ENCODE measurements at places on chromosomes 16 and 17. TPM values are rescaled to one million over a fixed set of nuclear protein-coding genes. Genes with fewer than 3 reads are reported as not detected.

The PLXDC1 gene
- total RNA-seq: 10.1 TPM

The TP53 gene
- 17.2 TPM for total RNA-seq

The VPS35 gene
- 111 TPM for total RNA-seq

DNA sequence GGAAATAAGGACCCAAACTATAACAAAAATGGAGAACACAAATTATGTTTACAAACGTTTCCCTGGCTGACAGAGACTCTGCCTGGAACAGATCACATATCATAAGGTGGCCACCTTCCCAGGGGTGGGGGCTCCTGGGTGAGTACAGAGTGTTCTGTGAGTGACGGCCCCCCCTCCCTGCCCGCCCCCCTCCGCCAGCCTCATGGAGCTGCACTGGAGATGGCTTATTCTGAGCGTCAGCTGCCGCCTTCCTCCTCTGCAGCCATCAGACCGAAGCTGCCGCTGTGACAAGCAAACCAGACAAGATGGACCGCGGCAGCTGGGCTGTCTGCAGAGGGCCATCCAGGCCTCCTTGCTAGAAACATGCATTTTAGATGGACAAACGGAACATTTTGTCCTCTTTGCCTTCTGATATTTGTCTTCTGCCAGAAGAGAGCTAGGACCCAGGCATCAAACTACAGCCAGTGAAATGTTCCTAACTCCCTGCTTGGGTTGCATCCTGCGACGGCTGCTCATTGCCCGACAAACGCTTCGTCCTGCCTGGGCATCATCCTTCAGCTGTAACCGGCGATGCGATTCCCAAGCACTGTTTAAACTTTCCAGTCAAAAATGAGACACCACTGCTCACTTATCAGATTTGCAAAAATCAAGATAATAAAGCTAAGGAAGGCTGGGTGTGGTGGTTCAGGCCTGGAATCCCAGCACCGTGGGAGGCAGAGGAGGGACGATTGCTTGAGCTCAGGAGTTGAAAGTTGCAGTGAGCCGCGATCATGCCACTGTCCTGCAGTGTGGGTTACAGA lies 15.3 kb upstream of the RPTOR start:
- no peak overlapping the region for H3K27ac ChIP-seq
- H3K4me3 ChIP-seq: no peak overlapping the region
- H3K27me3 ChIP-seq: peaks cover 3% of the 10 kb centered on the region
- no peak for DNase-seq
- H3K36me3 ChIP-seq: no peaks in the 10 kb centered on the region

DNA sequence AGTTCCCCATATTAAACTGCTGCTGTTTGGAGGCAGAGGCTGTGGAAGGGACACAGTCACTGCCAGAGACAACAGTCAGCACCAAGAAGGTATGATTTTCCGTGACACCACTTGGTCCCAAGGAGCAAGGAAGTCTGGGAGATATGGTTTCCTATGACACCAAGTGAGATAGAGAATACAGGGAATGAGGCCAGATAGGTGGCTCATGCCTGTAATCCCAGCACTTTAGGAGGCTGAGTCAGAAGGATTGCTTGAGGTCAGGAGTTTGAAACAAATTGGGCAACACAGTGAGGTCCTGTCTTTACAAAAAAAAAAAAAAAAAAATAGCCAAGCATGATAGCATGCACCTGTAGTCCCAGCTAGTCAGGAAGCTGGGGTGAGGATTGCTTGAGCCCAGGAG lies 90.8 kb downstream of the ABCC12 start:
- H3K27me3 ChIP-seq: no peaks in the 10 kb centered on the region
- no peak for DNase-seq
- no peaks in the 10 kb centered on the region for H3K36me3 ChIP-seq
- peaks cover 4% of the 10 kb centered on the region for H3K4me1 ChIP-seq

DNA sequence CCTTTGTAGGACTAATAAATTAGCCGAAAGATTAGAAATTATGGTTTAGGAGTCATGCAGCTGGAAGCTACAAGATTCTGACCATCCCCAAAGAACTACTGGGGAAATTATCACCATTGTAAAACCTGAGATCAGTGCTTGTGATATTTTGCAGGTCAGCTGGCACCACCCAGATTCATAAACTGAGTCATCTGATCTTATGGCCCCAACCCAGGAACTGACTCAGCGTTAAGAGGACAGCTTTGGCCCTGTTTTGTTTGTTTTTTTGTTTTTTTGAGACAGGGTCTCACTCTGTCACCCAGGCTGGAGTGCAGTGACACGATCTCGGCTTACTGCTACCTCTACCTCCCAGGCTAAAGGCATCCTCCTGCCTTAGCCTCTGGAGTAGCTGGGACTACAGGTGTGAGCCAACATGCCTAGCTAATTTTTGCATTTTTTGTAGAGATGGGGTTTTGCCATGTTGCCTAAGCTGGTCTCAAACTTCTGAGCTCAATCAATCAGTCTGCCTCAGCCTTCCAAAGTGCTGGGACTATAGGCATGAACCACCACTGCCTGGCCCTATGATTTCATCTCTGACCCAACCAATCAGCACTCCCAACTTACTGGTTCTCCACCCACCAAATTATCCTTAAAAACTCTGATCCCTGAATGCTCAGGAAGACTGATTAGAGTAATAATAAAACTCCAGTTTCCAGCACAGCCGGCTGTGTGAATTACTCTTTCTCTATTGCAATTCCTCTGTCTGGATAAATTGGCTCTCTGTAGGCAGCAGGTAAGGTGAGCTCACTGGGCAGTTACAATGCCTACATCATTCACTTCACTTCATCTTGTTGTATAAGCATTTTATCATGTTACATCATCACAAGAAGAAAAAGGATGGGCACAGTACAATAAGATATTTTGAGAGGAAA lies 79.4 kb upstream of the KSR1 start:
- H3K27me3 ChIP-seq: no peaks in the 10 kb centered on the region
- no peaks in the 10 kb centered on the region for H3K36me3 ChIP-seq
- no peak overlapping the region for H3K4me3 ChIP-seq
- no peak for DNase-seq
- H3K4me1 ChIP-seq: peaks cover 21% of the 10 kb centered on the region

DNA sequence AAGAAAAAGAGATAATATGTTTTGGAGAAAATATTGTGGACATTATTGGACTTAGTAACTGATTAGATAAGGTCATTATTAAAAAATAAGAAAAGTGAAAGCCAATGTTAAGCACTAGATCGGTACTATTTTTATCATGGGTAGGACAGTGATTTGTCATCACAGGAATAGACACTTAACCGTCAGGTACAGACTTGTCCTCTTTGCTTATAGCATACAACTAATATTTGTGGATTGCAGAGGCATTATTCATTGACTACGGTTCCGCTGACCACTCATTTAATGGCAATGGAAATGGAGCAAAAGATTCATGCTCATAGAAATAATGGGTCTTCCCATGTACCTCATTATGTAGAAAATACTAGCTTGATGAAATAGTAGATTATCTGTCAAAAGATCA lies 596.3 kb upstream of the CA10 start:
- no peaks in the 10 kb centered on the region for H3K36me3 ChIP-seq
- no peak overlapping the region for H3K4me3 ChIP-seq
- no peaks in the 10 kb centered on the region for H3K27me3 ChIP-seq
- H3K4me1 ChIP-seq: no peaks in the 10 kb centered on the region
- no peak for DNase-seq

Measured in spinal cord (tissue), 10 donors.